ENCODE measurements at places on chromosomes 3 and 15. TPM values are rescaled to one million over a fixed set of nuclear protein-coding genes. Genes with fewer than 3 reads are reported as not detected.

The CCR3 gene
- not detected for total RNA-seq

The EPHA3 gene
- 0.33 TPM for total RNA-seq

The CCDC39 gene
- total RNA-seq = not detected

The ARL8B gene
- total RNA-seq = 30.7 TPM

The LXN gene
- 7.8 TPM for total RNA-seq

The SETD2 gene
- total RNA-seq = 23.1 TPM

The GOLGA6D gene
- 1.1 TPM for total RNA-seq

The AADACL2 gene
- total RNA-seq = not detected

The GOLGA8S gene
- not detected for total RNA-seq

The LARP6 gene
- total RNA-seq = 22.9 TPM

The C3orf20 gene
- total RNA-seq = 0.04 TPM

The CHRNA7 gene
- total RNA-seq = 3.8 TPM

The LRRC28 gene
- total RNA-seq = 26.8 TPM

The DUOXA2 gene
- not detected for total RNA-seq

The GNB4 gene
- 56.1 TPM for total RNA-seq

The KNG1 gene
- not detected for total RNA-seq

The CKMT1B gene
- total RNA-seq = 24.2 TPM

All from H7 (cell line).